ENCODE measurements at places on chromosomes 5 and 9.

DNA sequence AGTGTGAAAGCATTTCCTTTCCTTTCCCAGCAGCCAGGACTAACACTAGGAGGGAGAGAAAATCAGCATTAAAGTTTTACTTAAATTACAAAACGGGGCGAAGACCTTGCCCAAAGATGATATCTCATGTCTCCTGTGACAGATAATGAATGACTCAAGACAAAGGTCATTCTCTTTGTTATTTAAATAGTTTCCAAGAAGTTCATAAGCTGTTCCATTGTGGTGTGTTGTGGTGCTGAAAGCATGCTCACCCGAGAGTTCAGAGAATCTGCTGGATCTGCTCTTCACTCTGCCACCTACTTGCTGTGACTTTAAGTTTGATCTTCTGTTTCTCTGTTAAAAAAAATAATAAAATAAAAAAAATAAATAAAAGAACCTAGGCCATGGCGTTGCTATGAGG is 265.9 kb upstream of the NR4A3 start:
- no peak for DNase-seq

DNA sequence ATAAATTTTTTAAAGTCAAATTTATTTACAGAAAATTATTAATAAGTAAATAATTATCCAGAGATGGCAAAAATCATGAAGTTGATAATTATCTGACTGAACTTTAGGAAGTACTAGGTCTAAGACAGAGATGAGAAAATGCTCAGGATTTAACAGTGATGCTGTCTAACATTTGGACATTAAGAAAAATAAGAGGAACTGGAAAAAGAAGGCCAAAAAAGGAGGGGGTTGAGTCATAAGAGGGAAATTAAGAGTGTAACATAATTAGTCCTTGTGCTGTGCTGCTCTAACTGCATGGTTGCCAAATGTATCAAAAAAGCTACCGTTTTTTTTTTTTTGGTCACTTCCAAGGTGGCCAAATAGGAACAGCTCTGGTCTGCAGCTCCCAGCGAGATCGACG is 35.4 kb upstream of the TUT7 start:
- no peak for DNase-seq

DNA sequence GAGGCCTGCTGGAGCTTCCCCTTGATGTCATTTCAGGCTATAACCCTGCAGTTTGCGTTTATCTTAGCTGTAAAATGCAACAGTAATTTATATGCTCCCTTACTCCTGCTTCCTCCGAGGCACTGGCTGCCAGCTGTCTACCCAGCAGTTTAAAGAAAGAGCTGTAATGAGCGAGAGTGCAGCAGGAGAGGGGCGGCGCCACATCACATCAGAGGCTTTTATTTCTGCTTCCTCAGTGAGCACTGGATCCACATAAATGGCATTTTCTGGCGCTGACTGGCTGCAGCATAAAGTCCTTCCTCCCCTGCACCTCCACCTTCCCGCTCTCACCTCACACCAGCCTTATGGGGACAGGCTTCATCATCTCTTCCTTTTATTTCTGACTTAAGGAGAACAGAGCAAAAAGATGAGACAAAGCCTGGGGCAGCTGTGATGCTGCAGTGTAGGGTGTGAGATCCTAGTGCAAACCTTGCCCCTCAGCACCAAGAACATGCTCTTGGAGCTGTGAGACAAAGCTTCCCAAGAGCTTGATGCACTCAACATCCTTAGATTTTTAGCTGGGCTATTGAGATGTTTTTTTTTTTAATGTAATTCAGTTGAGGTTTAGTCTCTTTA is 829.6 kb upstream of the ZNF608 start:
- DNase-seq: peak; percentile 61

DNA sequence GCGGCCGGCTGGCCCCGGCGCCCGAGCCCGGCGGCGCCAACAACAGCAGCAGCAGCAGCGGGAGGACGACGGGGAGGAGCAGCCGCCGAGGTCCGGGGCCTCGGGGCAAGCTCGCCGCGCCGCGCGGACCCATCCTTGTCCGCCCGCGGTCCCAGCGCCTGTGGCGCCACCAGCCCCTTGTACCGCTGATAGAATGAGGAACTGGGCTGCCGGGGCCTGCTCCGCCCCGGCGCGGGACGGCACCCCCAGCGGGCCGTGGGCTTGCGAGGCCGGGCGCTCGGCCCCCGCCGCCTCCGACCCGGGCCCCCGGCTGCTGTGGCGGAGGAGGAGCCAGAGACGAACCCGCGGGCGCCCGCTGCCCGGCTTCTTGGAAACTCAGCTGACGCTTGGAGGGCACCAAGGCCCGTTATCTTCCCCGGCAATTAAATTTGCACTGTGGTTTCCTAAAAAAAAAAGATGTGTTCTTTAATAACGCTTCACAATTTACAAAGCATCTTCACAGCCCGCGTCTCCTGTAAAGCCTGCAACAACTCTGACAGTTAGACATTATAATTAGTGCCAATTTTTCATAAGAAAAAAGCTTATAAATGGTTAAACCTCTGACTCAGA is at the start of gene ARSB:
Gene ARSB, minus strand, starts transcription at position 195 of the 609 bp plus-strand sequence. Its CDS starts 62 bp downstream, at position 133.
- DNase-seq: peak; percentile 72

- no peak for DNase-seq
Measured at GRCh38 chr9:72473474-72474261, 47.7 kb upstream of the TMC1 start.

DNA sequence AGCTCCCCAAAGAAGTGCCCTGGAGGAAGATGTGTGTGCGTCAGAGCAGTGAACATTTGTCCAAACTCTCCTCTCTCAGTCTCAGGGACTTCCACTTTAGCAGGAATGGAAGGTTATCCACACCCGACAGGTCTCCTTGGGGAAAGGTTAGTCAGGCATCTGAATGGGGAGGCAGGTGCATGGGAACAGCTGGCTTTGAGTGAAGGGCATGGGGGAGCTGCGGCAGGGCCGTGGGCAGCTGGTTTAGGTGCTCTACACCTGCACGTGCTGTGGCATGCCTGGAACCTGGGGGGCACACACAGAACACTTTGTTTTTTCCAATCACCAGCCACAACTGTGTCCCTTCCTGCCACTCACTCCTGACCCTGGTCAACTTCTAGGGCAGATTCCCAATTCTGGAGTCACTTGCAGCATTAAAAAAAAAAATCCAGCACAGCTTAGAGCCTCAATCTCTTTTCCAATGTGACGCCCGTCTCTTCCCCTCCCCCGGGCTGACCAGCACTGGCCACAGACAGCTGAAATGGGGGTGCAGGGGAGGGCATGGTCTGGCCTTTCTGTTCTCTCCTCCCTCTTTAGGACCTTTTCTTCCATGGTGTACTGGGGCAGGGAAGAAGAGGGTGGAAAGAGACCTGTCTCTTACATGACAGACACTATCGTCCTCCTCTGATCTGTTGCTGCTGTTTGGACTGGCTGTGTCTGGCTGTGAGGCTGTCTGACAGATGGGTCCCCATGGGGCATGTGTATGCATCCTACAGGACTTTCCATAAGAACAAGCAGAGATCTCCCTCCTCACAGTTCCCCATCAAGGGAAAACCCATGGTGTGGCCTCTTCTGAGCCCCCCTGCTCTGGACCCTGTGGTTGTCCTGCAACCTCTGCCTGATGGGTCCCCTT is 9.5 kb upstream of the IL3 start:
- DNase-seq: no peak

DNA sequence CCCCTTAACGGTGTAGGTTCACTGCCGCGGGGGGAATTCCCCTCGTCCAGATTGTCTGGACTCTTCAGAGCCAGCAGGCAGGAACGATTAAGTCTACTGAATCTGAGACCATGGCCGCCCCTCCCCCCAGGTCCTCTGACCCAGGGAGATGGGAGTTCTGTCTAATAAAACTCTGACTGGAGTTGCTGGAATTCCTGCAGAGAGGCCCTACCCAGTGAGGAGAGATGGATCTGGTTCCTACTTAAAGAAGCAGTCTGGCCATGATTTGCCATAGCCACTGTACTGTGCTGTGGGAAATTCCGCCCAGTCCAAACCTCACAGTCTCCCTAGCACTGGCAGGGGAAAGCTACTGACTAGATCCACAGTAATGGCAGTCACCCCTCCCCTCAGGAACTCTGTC is 237.7 kb upstream of the RASA1 start:
- DNase-seq: no peak

GRCh38 chr5:2746561-2747032 is 4.9 kb downstream of the IRX2 start:
- DNase-seq: no peak

- no peak for DNase-seq
Measured at GRCh38 chr9:132716007-132716406, 45.7 kb downstream of the GTF3C4 start.

DNA sequence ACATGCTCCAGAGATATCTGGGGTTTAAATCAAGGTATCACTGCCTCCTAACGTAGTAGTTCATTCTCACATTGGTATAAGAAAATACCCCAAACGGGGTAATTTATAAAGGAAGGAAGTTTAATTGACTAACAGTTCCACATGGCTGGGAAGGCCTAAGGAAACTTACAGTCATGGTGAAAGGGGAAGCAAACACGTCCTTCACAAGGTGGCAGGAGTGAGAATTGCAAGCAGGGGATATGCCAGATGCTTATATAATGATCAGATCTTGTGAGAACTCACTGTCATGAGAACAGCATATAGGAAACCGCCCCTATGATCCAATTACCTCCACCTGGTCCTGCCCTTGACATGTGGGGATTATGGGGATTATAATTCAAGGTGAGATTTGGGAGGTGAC is 1280.2 kb upstream of the C9orf72 start:
- no peak for DNase-seq

GRCh38 chr5:175742290-175742994 is 84.6 kb downstream of the HRH2 start:
- no peak for DNase-seq

- no peak for DNase-seq
Measured at GRCh38 chr5:98319299-98320011, 454.0 kb upstream of the RGMB start.

- peak; percentile 70 for DNase-seq
Measured at GRCh38 chr5:181181650-181182565, 23.1 kb downstream of the TRIM7 start.

GRCh38 chr5:72216756-72217155 is 103.3 kb downstream of the MRPS27 start:
- no peak for DNase-seq

DNA sequence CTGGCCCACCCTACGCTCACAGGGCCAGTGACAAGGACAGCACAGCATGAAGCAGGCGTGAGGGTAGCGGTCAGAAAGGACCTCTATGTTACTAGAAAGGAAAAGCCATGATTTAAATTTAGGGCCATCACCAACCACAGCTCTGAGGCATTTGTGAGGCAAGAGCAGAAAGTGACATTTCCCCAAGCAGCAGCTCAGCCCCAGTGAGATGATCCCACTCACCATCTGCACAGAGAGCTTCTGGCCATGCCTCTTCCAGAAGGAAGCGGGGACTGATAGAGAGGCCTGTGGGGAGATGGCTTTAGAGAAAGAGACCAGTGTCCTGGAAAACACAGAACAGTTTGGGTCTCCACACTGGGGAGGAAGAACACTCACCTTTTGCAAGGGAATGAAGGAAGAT is 413.9 kb downstream of the SPOCK1 start:
- DNase-seq: no peak

- DNase-seq: no peak
Measured at GRCh38 chr9:105921057-105921726, 226.9 kb downstream of the TMEM38B start.

GRCh38 chr9:91785447-91785842 is 164.6 kb downstream of the ROR2 start:
- no peak for DNase-seq

DNA sequence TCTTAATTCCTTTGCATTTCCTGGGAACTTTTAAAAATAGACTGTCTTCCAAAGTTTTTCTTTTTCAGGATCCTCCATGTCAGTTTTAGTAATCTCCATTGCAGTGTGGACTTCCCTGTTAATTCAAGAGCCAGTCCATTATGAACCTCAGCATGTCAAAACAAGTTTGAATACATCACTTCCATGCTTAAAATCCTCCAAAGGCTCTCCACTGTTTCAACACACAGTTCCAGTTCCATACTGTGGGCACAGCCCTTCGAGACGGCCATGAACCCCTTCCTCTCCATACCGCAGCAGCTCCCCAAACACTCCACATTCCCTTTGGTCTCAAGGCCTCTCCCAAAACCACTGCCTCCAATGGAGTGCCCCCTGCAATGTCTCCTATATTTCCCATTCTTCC is 19.5 kb downstream of the LIFR start:
- DNase-seq: no peak

DNA sequence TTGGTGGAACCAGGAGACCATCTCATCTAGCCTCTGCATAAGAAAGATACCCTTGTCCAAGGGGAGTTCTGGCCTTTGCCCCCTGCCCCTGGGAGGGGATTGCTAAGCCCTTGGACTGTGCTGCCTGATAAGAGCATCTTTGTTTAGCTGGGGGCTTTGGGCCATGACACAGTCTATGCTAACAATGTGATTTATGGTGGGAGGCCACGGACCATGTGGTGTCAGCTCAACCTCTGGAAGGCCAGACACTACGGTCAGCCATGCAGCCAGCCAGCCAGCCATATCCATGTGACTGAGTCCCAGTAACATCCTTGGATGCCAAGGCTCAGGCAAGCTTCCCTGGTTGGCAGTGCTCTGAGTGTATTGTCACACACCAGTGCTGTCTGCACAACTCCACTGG is 244.4 kb downstream of the FSTL4 start:
- DNase-seq: no peak

DNA sequence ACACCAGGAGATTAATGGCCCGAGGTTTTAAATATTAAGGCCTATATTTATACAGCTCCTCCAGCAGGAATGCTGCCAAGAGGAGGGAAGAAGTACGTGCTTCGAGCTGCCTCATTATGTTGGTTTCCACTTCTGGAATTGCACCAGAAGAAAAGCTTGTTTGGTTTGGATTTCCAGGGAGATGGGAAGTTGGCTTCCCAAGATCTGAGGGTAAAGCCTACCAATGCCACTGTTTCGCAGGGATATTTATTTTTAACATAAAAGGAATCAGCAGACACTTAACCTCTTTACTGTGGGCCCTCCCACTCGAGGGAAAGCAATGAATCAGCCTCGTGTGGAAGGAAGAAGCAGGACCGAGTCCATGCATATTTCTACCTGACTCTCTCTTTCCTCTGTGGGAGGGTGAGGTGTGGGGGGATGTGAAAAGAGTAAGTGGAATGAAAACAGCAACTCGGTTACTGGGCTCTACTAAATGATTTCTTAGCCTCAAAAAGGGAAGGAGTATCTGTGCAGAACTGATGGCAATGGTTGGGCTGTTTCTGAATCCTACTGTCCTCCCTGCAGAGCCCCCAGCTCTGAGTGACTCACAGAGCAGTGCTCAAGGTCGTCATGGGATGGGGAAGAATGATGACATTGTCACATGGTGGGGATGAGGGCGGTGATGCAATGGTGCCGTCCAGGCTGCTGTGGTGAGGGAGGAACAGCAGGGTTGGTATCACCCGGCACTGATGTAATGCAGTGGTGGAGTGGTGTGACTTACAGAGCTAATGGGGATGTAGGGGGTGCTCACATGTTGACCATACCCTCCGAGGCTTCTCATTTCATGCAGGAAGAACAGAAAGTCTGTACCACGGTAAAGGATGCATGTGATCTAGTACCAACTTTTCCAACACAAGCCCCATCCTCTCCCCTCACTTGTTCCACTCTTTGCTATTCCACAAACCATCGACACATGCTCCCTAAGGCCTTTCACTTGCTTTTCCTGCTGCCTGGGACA is 215.0 kb upstream of the PANK3 start:
- DNase-seq: peak; percentile 53

GRCh38 chr5:140982083-140982716 is 15.9 kb downstream of the PCDHAC2 start:
- DNase-seq: no peak
